ENCODE measurements at places on chromosomes 6 and 20. TPM values are rescaled to one million over a fixed set of nuclear protein-coding genes. Genes with fewer than 3 reads are reported as not detected.

DNA sequence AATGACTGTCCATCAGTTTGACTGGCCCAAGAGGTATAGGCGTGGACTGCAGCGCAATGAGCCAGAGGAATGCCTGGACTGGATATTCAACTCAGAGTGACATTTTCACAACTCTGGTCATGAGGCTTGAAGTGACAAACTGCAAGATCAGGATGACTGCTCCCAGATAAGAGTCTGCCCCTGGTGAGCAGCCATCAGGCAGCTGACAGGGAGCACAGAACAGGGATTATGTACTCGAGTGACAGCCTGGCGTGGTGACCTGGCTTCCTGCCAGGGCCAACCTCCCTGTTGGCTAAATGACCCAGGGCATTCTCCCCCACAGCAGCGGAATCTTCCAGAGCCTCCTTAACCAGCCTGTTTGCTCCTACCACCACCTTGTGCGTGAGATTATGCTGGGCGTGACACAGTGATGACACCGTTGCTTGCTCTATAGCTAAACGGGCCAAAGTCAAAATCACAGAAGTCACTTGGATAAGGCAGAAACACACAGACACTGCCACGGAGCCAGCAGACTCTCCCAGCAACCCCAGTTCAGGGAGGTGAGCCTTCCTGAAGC is 209.1 kb upstream of the JARID2 start:
- H3K27ac ChIP-seq = no peak overlapping the region
- peaks cover 4% of the 10 kb centered on the region for H3K4me1 ChIP-seq
- no peak overlapping the region for H3K4me3 ChIP-seq

DNA sequence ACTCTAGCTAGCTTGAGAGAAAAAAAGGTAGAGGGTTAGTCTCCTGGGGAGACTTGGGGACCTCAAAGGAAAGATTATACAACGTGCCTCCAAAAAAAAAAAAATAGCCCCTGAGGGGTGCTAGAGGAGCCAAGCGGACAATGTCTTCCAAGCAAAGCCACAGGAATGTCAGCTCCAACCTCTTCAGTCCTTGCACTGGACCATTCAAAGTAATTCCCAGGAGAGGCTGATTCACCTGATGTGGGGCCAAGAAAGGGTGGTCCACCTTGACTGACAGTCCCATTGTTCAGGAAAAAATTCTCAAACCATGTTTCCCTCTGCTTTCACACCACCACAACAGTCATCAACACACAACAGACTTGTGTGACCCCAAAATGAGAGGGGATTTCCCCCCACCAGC is 30.7 kb downstream of the ASIP start:
- no peak for DNase-seq
- peaks cover 5% of the 10 kb centered on the region for H3K4me1 ChIP-seq
- no peak overlapping the region for H3K4me3 ChIP-seq
- peaks cover 26% of the 10 kb centered on the region for H3K36me3 ChIP-seq

- no peaks in the 10 kb centered on the region for H3K27me3 ChIP-seq
- H3K4me1 ChIP-seq = no peaks in the 10 kb centered on the region
- no peak overlapping the region for H3K27ac ChIP-seq
- DNase-seq = no peak
These were observed 175.5 kb downstream of the RFPL4B start for GRCh38 chr6:112522587-112522986.

Gene MDC1
- total RNA-seq = 48.5 TPM

GRCh38 chr6:138517635-138518034 is 18.3 kb upstream of the NHSL1 start:
- H3K4me1 ChIP-seq = peaks cover 39% of the 10 kb centered on the region
- DNase-seq = peak; percentile 74
- no peak overlapping the region for H3K27ac ChIP-seq
- H3K36me3 ChIP-seq = no peaks in the 10 kb centered on the region
- no peak overlapping the region for H3K4me3 ChIP-seq

GRCh38 chr6:136791296-136792094 is 782 bp downstream of the MAP3K5 start:
- no peaks in the 10 kb centered on the region for H3K27me3 ChIP-seq
- peaks cover 40% of the 10 kb centered on the region for H3K4me1 ChIP-seq
- peak overlapping the region; percentile 96 for H3K4me3 ChIP-seq
- H3K36me3 ChIP-seq = peaks cover 28% of the 10 kb centered on the region

Gene IMPG1
- not detected for total RNA-seq

Gene NRSN1
- not detected for total RNA-seq

Gene PSMB8
- 397 TPM for total RNA-seq

DNA sequence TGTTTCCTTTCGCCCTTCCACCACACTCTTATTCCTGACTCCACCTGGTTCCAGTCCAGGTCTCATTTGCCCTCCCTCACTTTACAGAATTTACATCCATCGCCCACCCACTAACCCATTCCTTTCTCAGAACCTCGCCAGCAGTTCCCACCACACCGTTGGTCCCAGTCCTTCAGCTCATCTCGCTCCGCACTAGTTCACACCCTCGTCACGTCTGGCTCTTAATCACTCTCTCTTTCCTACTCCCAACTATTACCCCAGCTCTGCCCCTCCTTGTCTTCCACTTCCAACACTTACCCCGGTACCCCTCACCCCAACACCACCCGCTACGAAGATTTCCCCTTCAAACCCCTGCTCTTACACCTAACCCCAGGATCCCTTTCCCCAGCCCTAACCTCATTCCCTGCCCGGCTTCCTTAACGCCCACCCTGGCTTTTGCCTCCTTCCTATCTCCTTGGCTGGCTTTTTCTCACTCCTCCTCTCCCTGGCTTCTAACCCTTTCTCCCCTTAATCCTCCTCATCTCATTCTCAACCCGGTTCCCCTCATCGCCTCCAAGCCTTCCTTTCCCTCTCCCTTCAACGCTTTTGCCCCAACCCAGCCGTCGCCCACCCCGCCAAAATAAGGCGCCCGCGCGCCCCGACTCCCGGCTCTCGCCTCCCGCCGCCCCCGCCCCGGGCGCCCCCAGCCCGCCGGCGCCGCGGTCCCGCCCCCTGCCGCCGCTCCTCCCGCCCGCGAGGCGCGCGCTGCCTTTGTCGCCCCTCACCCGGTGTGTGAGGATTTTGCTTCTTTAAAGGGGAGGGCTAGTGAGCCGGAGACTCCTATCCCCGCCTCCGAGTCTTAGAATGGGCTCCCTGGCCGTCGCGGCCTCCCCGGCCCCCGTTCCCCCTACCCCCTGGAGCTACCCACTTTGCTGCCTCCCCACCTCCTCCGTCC is 542 bp downstream of the USP49 start:
- no peaks in the 10 kb centered on the region for H3K27me3 ChIP-seq
- no peak overlapping the region for H3K4me3 ChIP-seq
- DNase-seq = no peak

DNA sequence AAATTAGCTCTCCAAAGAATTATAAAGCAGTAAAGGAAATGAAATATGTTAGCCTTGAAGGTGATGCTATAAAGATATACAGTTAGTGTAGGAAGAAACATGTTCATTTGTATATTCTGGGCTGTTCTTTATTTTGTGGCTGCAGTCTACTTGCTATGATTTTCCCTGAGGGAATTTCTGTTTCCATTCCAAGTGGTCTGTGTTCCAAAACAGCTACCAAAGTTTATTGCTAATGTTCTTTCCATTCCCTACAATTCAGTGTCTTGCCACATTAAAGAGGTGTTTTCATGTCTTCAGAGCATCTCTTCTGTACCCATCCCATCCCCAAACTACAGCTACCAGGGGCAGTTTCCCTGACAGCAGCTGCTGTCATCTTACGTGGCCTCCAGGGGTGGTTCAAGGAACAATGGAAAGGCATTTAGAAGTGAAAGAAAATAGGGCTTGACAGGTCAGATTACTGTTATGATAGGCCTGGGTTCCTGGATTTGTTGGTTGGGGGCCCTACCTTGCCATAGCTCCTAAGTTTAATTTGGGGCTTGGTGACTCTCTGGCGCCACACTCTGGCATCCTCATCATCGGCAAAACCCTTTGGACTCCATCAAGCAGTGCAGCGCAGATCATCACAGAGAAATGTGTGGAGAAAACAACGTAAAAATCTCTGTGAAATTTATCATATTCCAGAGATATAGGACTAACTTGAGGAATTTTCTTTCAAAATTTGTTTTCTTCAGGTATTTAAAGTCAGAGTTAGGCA is 33.8 kb upstream of the AIG1 start:
- peak; percentile 54 for DNase-seq
- no peaks in the 10 kb centered on the region for H3K4me1 ChIP-seq
- H3K27me3 ChIP-seq = no peaks in the 10 kb centered on the region
- no peaks in the 10 kb centered on the region for H3K36me3 ChIP-seq

DNA sequence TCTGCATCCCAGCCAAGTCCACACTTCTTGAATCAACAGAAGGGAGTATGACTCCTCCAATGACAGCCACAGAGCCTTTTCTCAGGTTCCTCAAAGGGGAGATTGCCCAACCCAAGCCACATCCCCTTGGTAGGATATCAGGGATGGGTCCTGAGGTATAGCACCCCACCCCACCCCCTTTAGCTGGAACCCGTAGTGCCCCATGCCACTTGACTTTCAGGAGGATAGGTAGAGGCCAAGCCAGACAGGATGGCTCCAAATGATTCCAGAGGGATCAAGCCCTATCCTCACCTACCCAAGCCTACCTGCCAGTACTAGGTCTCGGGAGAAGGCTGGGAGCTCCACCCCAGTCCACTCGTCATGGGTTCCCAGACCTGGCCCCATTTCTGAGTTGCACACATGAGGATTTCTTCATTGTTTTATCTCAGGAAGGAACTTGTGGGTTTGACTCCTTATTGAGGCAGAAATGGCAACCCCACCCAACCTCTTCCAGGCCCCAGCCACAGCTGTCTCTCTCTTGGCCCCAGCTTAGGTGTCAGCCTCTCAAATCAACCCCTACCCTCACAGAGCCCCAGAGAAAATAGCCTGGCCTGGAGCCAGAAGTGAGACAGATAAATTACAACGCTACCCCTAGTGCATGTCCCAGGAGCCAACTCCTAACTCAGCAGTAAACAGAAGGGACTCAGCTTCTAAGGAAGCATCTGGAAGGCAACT is 3.6 kb downstream of the CCND3 start:
- H3K4me1 ChIP-seq = peaks cover 62% of the 10 kb centered on the region
- H3K27me3 ChIP-seq = no peaks in the 10 kb centered on the region
- H3K27ac ChIP-seq = peak overlapping the region; percentile 97
- peaks cover 80% of the 10 kb centered on the region for H3K36me3 ChIP-seq
- DNase-seq = peak; percentile 73

GRCh38 chr6:97288188-97288587 is 5.2 kb upstream of the MMS22L start:
- no peak for DNase-seq
- peaks cover 11% of the 10 kb centered on the region for H3K4me1 ChIP-seq
- peaks cover 14% of the 10 kb centered on the region for H3K27me3 ChIP-seq
- no peak overlapping the region for H3K27ac ChIP-seq

DNA sequence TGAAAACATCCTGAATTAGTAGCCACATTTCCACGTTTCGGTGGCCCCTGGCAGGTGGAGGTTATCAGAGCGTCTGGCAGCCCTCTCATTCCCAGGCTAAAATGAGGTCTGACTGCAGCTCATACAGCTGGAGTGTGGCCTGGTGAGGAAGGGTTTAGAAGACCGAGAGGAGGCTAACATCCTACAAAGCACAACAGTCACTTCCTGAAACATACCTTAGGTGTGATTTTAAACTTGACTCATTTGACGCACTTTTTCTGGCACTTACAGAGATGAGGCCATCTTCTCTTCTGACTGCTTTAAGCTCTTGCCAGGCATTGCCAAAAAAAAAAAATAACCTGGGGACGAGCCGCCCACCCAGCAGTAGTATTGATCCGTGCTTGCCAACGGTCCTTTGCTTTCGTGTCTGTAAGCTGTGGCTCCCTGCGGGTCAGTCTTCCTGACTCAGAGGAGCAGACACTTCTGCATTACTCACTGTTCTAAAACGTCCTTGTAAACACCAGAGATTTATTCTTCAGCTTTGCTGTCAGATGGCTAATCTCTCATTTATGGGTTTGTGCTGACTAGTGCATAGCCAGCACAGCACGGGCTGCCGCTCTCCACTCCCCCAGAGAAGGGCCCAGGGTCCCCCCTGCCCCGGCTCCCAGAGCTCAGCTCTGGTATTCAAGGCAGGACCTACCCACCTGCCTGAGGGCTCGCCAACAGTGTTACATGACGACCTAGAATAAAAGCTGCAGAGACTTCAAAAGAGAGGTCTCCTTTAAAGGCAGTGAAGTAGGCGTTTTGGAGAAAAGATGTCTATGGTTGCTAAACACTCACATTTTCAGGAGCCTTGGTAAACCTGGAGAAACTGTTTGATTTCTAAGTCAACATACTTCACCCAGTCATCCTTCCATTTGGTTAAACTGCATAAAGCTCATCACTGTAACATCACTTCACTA is 78.5 kb upstream of the FRMD1 start:
- no peak overlapping the region for H3K27ac ChIP-seq
- DNase-seq = no peak
- H3K4me1 ChIP-seq = no peaks in the 10 kb centered on the region
- no peak overlapping the region for H3K4me3 ChIP-seq
- H3K36me3 ChIP-seq = no peaks in the 10 kb centered on the region

GRCh38 chr6:20402092-20402341 is 338 bp downstream of the E2F3 start:
- peak overlapping the region; percentile 86 for H3K4me3 ChIP-seq
- peak overlapping the region; percentile 98 for H3K27ac ChIP-seq
- DNase-seq = no peak
- H3K4me1 ChIP-seq = peaks cover 41% of the 10 kb centered on the region
- peaks cover 26% of the 10 kb centered on the region for H3K36me3 ChIP-seq

DNA sequence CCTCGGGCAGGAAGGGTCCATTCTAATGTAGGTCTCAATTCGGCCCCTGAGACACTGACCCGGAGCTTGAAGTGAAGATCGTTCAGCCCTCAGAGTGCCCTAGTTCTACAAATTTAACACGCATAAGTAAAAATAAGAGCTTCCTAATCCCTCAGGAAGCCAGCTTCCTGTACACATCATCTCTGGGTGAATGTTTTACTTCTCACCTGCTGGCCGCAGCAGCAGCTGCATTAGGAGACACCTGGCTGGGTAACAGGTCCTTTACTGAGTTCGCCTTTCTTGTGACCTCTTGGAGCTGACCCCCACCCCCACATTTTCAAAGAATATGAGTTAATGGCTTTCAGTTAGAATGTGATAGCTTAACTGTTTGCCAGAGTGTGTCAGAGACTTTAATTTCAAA is 165.0 kb downstream of the SMOC2 start:
- no peak overlapping the region for H3K4me3 ChIP-seq
- no peak overlapping the region for H3K27ac ChIP-seq
- no peaks in the 10 kb centered on the region for H3K27me3 ChIP-seq
- DNase-seq = no peak

Gene PAK5
- not detected for total RNA-seq

Gene EPPIN
- total RNA-seq = not detected

DNA sequence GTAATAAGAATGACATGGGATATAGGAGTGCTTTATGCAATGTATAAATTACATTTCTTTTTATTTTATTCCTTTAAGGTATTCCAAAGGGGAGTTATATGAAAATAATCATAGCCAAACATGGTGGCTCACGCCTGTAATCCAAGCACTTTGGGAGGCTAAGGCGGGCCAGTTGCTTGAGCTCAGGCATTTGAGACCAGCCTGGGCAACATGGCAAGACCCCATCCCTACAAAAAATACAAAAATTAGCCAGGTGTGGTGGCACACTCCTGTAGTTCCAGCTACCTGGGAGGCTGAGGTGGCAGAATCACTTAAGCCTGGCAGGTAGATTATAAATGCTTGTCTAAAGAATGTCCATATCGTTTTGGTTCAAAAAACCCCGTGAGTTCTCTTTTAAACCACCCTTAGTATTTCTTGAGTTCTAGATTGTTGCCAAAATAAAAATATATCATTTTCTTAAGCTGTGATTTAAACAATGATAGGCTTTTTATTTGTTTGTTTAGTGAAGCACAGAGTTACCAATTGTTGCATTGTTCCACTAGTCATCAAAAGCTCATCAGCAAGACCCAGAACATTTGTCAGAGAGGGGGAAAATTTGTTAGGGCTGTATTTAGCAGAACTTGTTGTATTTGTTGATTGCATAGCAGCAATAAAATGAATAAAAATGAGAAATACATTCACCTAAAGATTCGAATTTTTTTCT is 146.2 kb downstream of the KHDC1L start:
- no peak for DNase-seq
- no peak overlapping the region for H3K4me3 ChIP-seq
- H3K27me3 ChIP-seq = no peaks in the 10 kb centered on the region
- no peaks in the 10 kb centered on the region for H3K36me3 ChIP-seq

Gene GPR63
- 1.6 TPM for total RNA-seq
